NCI-H526 treated with DMSO at 0.1 percent for 48 hours (cell line): ENCODE measurements at places on chromosomes 5 and 9.

DNA sequence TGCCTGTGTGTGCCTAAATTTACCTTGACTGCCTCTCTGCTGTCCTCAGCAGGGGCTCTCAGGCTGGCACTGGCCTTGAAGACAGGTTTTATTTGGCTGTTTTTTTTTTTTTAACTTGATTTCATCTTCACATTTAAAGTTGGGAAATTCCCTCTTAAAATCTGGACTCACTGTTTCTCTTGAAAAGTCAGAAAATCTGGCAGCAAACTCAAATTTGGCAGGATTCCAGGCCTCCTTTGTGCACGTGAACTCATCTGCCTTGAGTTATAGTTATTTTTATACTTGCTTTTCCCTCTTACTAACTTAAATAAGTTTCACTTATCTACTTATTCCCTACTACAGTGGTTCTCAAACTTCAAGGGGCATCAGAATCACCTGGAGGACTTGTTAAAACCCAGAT lies 118.4 kb upstream of the MAP3K1 start:
- DNase-seq: no peak

GRCh38 chr9:70479880-70480291 lies 65.4 kb upstream of the KLF9 start:
- no peak for DNase-seq

- DNase-seq: no peak
Observed at GRCh38 chr5:14773588-14773987, 98.0 kb downstream of the ANKH start.

GRCh38 chr5:54894957-54895815 lies 90.2 kb downstream of the ESM1 start:
- DNase-seq: no peak

GRCh38 chr5:56011835-56012234 lies 17.1 kb upstream of the IL6ST start:
- no peak for DNase-seq

DNA sequence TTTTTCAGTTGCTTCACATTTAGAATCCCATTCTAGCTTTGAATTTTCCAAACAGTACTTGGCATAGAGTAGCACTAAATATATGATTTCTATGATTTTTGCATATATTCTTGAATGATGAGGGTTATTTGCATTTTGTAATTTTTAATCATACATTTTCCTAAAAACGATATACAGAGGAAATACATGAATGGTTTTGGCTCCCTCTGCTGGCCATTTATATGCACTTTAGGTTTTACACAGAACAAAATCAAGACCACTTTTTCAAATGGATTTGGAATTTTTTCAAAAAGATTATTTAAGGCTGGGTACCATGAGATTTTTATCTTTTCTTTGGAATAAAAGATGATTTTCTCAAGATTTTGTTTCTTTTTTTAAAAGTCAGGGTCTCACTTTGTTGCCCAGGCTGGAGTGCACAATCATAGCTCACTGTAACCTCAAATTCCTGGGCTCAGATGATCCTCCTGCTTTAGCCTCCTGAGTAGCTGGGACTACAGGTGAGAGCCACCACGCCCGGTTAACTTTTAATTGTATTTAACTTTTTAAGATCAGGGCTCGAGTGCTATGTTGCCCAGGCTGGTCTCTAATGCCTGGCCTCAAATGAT lies 16.7 kb upstream of the COMMD10 start:
- DNase-seq: no peak
